ENCODE measurements at places on chromosomes 6 and 20. TPM values are rescaled to one million over a fixed set of nuclear protein-coding genes. Genes with fewer than 3 reads are reported as not detected.

CALHM4 gene
- polyA plus RNA-seq, result 1.1 TPM

MCCD1 gene
- polyA plus RNA-seq, result 24.1 TPM

DNA sequence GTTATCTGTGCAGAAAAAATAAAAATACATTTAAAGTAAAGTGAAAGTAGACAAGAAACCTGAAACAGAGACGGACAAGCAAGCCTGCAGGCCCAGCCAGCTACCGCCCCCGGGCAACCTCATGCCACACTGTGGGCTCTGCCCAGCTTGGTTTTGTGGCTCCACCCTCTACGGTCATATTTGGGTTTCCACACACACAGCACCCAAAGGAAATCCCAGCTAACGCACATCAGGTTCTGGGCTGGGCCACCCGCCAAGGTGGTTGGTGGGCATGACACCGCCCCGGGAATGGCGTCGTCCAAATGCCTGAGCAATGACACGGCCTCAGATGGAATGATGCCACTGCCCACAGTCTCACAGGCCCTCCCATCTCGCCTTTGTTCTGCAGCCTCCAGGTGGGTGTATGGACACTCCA, 22.9 kb downstream of the FAM110A start:
- no peak for DNase-seq

DNA sequence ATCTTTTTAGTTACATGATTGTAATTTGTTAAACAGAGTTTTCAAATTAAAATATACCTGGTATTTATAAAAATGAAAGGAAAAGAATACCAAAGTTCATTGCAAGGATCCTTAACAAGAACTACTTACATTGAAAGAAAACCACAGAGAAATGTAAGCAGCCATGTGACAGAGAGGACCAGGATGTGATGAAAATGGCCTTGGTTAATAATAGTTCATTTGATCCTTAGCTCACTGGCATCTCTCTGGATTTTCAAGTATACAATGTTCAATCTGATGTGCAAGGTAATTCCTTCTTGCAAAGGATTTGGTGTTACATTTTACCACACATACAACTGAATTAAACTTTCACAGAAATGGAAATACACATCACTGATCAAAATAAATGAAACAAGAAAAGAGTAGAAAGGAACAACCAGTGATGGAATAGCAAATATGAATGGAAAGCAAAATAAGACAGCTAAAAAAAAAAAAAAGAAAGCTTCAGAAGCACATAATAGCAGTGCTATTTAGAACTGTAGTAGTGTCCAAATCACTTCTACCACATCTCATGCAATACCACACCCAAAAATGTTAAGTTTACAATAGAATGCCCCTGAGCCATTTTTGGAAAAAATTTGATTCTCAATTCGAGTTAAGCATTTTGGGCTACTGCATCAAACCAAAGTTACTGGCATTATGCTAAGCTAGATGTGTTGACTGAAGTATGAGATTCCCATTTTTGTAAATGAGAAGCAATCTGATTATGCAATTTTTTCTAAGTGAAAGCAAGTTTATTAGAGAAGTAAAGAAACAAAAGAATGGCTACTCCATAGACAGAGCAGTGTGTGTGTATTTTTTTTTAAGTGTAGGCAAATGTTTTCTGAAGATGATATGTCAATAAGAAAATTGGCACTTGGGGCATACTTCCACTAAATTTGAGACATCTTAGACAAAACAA, 22.6 kb upstream of the HLA-A start:
- no peak for DNase-seq

- no peak for DNase-seq
These were observed 127.6 kb upstream of the TFAP2D start for GRCh38 chr6:50585441-50586330.

DNA sequence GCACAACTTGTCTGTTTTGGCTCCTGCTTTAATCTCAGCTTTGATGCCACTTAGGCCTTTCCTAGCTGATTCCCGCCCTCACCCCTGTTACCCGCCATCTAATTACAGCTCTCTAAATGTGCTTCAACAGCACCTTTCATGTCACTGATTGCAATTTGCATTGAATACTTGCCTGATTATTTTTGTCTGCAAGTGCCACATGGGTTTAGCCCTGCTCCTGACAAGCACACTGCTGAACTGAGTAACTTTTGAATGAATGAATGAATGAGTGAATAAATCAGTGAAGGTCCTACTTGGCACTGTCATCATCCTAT, 591 bp upstream of the DCBLD1 start:
- no peak for DNase-seq

LY6G6D gene
- polyA plus RNA-seq, result 0.34 TPM

XKR7 gene
- 0.26 TPM for polyA plus RNA-seq

- DNase-seq, result no peak
These were observed 443.1 kb upstream of the OPRM1 start for GRCh38 chr6:153595903-153596302.

SERPINB1 gene
- 21.4 TPM for polyA plus RNA-seq

- no peak for DNase-seq
These were observed 20.7 kb downstream of the TXLNB start for GRCh38 chr6:139271056-139271455.

DNA sequence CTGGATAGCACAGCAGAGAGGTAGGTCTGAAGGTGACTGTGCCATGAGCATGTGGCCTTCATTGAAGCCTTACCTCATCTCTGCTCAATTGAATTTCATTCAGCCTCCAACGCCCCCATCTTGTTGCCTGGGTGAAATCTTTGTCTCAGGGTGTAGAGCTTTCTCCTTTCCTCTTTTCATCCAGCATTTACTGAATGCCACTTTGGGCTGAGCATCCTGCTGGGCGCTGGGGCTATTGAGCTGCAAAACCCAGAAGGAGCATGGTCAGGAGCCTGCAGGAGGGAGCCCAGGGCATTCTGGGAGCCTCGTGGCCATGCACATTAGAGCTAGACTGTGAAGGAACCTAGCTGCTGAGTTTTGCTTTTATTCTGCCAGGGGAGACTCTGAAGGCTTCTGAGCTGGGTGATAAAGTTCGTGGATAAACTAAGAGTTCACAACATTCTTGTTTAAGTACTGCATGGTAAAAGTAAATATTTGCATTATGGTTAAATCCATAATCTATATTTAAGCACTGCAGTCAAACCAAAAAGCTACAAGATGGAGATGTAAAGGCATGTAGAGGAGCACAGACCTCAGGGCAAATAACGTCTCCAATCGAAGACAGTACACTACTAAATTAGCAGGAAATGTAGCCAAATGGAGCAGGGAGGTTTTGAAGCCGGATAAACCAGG, 13.2 kb upstream of the ASXL1 start:
- no peak for DNase-seq

- no peak for DNase-seq
These were observed 165.4 kb upstream of the GMDS start for GRCh38 chr6:2410656-2411380.

SRSF12 gene
- polyA plus RNA-seq, result 14.4 TPM

GRCh38 chr6:149933461-149933860, 8.4 kb upstream of the ULBP2 start:
- DNase-seq, result no peak

DNA sequence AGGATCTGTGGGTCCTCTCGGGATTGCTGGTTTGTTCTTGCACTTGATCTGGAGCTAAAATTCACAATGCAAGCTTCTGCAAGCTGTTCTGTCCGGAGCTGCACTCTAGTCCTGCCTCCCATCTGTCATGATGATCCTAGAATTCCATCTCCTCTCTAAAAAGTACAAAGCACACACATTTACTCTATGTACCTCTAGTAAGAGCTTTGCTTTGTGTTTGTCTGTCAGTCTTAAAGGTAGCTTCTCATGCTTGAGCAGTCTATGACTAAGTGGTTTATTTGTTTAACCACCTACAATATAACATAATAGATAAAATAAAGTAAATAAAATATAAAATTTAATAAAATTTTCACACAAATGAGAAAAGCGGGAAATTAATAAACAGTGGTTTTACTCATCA, 46.0 kb upstream of the PKIB start:
- DNase-seq, result no peak

ULBP1 gene
- polyA plus RNA-seq, result 2.0 TPM

DNA sequence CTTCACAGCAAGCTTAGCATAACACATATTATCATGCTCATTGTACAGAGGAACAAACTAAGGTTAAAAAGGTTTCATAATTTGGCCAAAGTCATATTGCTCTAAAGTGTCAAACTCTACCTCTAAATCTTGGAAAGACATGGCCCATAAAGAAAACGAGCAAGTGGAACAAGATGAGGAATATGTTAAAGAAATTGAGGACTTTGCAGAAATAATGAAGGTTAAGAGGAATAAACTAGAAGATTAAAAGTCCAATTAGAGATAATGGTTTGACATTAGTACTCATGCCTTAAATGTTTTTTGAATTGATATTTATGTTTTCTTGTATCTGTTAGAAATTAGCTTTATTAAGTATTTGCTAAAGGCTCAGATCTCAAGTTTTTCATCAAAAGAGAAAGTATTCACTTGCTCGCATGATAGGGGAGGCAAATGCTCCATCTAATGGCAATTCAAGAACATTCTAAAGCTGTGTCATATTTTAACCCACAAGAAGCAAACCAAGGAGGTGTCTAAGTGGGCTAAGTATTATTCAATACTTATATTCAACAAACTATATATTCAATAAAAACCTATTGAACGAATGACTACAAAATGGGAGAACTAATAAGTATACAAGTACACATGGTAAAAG, 192.9 kb upstream of the SPTLC3 start:
- no peak for DNase-seq

- no peak for DNase-seq
These were observed 67.6 kb upstream of the SUPT3H start for GRCh38 chr6:45445364-45445748.

DNA sequence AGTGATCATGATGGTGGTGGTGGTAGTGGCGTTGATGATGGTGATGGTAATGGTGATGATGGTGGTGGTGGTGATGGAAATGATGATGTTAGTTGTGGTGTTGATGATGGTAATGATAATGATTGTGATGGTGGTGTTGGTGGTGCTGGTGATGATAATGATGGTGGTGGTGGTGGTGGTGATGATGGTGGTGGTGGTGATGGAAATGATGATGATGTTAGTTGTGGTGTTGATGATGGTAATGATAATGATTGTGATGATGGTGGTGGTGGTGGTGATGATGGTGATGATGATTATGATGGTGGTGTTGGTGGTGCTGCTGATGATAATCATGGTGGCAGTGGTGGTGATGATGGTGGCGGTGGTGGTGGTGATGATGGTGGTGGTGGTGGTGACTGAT, 51.4 kb downstream of the ARHGAP40 start:
- DNase-seq, result no peak

DNA sequence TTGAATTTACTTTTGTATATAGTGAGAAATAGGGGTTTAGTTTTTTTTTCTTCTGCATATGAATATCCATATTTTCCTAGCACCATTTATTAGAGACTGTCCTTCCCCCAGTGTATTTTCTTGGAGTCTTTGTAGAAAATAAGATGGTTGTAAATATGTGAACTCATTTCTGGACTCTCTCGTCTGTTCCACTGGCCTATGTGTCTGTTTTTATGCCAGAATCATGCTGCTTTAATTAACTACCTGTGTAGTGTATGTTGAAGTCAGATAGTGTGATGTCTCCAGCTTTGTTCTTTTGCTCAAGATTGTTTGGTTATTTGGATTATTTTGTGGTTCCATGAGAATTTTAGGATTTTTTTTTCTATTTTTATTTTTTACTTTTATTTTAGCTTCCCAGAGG, 176.6 kb upstream of the RAB32 start:
- no peak for DNase-seq

ADGB gene
- polyA plus RNA-seq, result 0.67 TPM

Data from right renal cortex interstitium (tissue), 3 donors.